Cardiac muscle cell (in vitro differentiated cells and primary cell): ENCODE measurements at places on chromosomes 7 and 10.

DNA sequence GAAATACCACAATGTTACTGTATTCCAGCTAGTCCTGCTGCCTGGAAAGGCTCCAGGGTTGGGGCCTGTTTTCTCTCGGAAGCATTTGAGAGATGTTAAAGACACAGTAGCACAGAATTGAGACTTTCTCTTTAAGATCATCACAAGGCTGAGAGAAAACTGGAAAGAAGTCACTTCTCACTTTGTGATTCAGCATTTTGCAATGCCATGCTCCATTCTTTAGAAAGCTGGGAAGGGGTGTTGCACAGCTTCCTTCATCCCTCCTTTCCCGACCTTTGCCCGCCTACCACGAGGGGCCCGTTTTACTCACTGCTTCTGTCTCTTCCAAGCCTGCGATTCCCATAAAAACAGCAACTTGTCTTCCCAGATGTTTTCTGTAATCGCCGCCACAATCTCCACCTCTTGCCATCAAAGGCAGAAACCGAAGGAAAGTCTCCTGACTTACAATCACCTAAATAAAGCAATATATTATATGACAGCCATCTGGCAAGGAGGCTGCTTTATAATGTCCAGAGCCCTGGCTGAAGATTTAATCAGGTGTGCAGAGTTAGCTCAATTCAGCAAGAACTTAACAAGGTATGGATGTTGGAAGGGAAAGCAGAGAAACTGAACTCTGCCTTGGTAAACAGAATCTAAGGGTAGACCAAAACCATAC is 18.9 kb downstream of the NOD1 start:
- DNase-seq, result no peak

DNA sequence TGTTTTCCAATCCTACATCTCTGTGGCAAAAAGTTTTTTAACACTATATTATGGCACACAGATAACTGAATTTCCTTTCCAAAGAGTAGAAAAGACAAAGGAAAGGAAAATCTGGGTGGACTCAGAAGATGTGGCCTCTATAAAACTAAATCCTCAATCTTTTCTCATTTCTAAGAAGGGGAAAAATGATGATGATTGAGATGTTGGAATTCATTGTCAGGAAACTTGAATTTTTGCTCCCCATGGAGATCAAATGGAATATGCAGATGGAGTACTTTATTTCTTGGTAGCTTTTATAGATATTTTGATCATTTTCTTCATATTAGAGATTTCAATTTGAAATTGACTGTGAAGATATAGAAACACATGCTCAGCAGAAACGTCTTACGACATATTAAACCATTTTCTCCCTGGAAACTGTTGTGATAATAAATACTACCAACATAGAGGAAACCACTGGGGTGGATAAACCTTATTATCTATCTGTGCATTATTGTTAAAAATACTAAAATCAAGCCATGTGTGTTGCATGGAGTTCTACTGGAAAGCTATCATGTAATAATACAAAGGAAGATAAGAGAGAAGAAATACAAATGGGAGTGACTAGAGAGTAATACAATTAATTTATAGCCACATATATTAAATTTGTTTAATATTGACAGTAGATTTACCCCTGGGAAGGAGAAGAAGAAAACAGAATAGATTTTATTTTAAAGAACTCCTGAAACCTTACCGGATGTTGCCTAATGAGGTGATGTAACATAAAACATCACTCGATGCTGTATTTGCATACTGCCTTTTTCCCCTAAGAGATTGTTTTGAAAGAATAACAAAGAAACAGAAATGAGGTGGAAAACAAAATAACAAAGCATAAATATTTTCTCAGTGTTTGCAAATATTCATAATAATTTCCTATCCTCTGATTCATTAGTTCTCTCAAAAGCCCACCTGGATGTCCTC is 931.2 kb upstream of the C7orf33 start:
- no peak for DNase-seq

- no peak for DNase-seq
These were observed 150.0 kb downstream of the PRKAG2 start for GRCh38 chr7:151726652-151727578.

- no peak for DNase-seq
These were observed 7.5 kb downstream of the PIK3AP1 start for GRCh38 chr10:96712662-96713271.

GRCh38 chr7:132842478-132842877 is 239.4 kb downstream of the CHCHD3 start:
- no peak for DNase-seq

- DNase-seq, result no peak
These were observed 133.3 kb upstream of the SAMD8 start for GRCh38 chr10:74977913-74978847.

- peak; percentile 81 for DNase-seq
These were observed 30.6 kb upstream of the TAX1BP1 start for GRCh38 chr7:27709137-27710075.

DNA sequence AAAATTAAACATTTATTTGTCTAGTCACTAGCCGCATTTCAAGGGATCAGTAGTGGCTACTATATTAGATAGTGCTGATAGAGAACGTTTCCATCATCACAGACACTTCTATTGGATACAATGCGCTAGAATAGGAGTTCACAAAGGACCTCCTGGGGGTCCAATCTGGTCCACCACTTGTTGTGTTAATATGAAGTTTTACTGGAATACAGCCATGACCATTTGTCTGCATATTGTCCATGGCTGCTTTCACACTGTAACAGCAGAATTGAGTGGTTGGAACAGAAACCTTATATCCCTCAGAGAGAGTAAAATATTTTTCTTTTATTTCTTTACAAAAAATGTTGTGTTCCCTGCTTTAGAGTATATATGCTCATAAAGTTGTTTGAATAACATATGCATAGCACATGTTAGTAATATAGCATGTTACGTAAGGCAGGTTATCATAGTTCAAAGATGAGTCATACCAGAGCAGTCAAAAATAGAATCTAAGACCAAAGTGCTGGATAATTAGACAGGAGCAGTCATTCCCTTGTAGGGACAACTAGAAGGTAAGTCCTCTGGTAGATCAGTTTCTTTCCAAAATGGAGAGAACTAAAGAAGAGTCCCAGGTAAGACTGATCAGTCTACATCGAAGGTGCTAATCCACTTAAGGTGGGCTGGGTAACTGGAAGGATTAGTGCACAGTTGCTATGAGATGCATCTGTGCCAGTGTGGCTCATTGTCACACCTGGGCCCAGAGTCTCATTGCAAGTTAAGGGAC is 14.9 kb downstream of the BZW2 start:
- peak; percentile 16 for DNase-seq

GRCh38 chr7:129147731-129148130 is 3.2 kb downstream of the TSPAN33 start:
- no peak for DNase-seq

DNA sequence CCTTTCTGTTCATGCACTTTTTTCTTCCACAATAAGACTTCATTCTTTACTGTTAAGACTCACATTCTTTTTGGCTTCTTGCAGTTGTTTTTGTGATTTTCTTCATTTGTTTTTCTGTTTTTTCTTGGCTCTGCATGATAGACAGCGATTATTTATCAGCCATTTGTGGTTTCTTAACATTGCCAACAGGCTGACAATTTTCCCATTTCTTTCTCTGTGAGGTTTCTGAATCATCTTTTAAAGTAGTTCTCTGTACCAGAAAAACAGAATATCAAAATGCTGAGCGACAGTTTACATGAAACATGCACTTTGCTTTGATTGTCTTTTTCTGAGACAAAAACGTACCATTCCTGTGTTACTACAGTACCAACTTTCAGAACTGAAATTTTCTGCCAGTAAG is 334.2 kb upstream of the MAGI2 start:
- DNase-seq, result peak; percentile 67

DNA sequence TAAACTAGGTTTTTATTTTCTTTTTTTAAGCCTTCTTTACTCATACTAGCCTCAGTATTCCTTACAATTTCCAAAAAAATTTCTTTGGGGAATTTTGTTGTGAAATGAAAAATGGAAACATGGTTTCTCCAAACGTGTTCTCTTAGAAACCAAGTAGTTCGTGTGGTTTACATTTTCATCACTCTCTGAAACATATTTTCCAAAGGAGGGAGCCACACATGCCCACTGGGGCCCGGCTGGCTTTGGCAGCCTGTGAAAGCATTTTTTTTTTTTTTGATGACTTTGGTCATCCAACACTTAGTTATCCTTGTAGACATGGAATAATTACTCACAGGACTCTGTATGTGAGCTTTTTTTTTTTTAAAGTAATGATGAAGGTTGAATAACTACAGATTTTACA is 169.6 kb downstream of the C7orf25 start:
- DNase-seq, result no peak

DNA sequence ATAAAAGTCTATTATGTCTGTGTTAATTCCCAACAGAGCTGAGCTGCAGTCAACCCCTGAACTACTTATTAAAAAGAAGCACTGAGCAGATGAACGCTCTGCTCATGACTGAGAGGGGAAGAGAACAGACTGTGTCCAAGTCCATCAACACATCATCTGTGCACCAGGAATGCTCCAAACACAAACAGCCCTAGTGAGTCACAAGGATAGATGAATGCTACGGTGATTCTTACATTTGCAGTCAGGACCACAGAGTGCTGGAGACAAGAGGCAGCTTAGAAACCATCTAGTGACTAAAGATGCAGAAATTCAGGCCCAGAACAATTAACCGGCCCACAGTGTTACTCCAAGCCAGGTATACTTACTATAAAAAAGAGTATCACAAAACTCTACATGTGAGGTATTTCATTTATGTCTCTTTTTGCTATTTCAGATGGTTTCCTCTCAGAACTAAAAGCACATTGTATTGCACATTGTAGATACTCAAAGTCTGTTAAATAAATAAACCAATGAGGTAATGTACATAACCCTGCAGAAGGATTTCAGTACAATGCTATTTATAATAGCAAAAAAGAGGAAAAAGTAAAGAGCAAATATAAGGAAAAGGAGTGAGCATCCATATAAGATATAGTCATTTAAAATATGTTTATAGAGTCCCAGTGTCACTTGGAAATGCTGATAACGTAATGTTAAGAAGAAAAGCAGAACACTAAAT is 159.2 kb downstream of the KCNMA1 start:
- DNase-seq, result no peak

GRCh38 chr10:29189256-29189655 is 99.6 kb upstream of the LYZL1 start:
- peak; percentile 65 for DNase-seq

GRCh38 chr7:24477398-24478136 is 95.7 kb upstream of the PALS2 start:
- DNase-seq, result peak; percentile 30

GRCh38 chr10:482848-483247 is 206.6 kb downstream of the DIP2C start:
- no peak for DNase-seq

DNA sequence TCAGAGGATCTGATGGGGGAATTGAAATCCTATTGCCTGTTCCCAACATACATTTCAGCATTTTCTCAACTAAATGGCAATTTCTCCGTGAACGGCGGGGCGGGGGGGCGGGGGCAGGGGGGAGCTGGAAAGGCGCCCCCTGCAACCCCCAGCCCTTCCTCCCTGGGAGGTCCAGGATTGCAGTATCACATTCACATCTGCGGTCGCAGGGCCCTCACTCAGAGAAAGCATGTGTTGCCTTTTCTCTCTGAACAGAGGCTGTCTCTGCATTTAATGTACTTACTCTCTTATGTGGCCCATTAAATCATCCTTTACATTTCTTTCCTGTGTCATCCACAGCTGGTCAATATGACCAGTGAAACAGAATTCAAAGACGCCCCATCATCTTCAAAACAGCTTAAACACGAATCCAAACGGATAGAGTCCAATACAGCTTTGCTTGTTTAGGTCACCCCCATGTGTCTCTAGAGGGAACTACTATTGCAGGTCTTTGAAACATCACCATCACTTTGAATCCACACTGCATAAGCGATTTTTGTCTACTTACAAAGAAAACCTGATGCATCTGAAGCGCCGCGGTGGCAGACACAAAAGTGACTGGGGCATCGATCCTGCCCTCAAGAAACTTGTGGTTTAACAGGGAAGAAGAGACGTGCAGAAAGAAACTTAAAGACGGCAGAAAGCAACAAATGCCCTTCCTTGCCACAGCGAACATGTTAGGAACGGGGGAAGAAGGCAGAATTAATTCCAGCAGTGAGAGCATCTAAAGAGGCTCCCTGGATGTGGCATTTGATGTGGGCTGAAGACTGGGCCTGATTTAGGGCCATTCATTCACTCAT is 17.0 kb upstream of the ECHDC3 start:
- DNase-seq, result peak; percentile 60

- peak; percentile 96 for DNase-seq
These were observed at the start of gene DNAJB6 for GRCh38 chr7:157336383-157337315. DNAJB6 (plus strand) TSS chr7:157337004; CDS start chr7:157358573, 21,569 bp downstream.

DNA sequence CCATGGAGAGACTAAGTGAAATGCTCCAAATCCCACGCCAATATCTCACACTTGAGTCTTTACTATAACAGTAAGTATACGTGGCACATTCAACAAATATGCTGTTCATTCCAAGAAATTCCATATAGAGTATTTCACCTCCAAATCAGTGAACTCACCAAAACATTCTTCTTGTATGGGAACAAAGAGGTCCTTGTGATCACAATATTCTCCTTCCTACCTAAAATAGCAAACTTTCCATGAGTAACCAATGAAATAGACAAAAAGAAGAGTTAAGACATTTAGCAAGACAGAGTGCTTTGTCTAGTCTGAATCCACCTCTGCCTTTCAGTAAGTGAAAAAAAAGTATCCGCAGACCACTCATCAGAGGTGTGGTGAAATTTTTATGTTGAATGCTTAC is 77.3 kb upstream of the NXPH1 start:
- no peak for DNase-seq

DNA sequence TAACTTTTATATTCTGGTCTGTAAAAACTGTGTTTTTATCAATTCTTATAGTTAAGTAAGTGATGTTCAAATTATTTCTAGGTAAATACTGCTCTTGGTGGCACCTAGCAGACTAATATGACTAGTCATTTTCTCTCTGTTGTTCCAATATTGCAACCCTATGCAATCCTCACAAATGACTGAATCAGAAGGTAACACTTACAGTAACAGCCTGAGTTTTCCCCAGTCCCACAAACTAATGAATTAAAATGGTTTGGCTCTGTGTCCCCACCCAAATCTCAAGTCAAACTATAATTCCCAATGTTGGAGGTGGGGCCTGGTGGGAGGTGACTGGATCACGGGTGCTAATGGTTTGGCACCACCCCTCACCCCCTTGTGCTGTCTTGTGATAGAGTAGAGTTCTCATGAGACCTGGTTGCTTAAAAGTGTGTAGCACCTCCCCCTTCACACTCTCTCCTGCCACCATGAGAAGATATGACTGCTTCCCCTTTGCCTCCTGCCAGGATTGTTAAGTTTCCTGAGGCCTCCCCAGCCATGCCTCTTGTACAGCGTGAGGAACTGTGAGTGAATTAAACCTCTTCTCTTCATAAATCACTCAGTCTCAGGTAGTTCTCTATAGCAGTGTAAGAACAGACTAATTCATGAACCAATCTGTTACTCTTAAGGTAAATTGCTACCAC is 43.5 kb downstream of the MTPN start:
- no peak for DNase-seq

DNA sequence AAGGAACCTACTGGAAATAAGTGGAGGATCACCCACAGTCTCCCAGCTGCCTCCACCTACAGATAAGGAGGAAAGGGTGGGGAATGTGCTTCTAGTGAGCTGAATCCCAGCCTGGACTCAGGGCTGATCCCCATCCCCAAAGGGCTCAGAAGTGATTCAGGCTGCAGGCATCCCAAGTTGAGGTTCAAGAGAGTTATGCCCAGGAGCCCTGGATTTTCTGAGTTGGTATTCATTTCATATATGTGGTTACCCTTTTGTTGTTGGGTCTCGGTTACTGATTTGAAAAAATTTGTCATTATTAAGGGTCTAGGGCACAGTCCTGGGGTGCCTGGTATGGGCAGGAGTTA is 30.0 kb upstream of the SRGN start:
- DNase-seq, result no peak

- no peak for DNase-seq
These were observed 42.6 kb upstream of the DNAH11 start for GRCh38 chr7:21500117-21500832.
